B cell (primary cell): ENCODE measurements at places on chromosomes 5 and 9.

DNA sequence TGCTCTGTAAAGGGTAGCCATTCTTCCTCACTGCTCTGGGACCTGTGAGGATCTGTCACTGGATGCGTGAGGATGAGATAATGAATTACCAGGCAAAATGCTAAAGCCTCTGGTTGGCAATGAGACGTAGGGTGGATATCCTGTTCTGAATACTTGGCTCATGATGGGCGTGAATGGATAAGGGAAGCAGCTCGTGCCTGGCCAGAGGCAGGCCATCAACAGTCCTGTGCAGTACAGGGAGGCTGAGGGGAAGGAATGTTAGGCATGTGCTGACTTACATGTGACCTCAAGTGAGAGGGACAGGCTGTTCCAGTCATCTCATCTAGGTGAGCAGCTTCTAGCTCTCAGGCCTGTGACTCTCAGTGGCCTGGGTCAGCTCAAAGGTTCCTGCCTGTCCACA, 172.8 kb downstream of the CARTPT start:
- peaks cover 2% of the 10 kb centered on the region for H3K27me3 ChIP-seq
- no peaks in the 10 kb centered on the region for H3K36me3 ChIP-seq
- no peak for DNase-seq
- no peak overlapping the region for H3K27ac ChIP-seq
- H3K4me1 ChIP-seq = no peaks in the 10 kb centered on the region
- no peak overlapping the region for H3K4me3 ChIP-seq

- H3K4me3 ChIP-seq = no peak overlapping the region
- peaks cover 1% of the 10 kb centered on the region for H3K36me3 ChIP-seq
- H3K4me1 ChIP-seq = no peaks in the 10 kb centered on the region
- no peak overlapping the region for H3K27ac ChIP-seq
- no peaks in the 10 kb centered on the region for H3K27me3 ChIP-seq
Observed at GRCh38 chr9:4862506-4863250, 69.9 kb downstream of the RCL1 start.

DNA sequence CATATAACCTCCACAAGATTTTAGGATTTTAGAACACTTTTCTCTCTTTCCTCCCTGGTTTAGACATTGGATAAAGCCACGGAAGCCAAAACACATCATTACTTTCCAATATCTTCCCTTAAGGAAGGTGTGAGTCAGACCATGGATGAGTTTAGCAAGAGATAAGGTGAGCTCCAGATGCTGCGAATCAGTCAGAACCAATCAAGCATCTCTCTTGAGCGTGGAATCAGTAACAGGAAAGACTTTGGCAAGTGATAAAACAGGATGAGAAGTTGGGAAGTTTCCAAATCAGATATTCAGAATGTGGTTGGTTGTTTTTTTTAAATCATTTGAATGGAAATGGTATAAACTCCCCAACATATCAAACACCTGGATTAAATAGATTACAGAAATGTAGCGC, 397.8 kb downstream of the EFNA5 start:
- no peak overlapping the region for H3K27ac ChIP-seq
- H3K4me1 ChIP-seq = no peaks in the 10 kb centered on the region
- H3K4me3 ChIP-seq = no peak overlapping the region
- no peaks in the 10 kb centered on the region for H3K36me3 ChIP-seq

DNA sequence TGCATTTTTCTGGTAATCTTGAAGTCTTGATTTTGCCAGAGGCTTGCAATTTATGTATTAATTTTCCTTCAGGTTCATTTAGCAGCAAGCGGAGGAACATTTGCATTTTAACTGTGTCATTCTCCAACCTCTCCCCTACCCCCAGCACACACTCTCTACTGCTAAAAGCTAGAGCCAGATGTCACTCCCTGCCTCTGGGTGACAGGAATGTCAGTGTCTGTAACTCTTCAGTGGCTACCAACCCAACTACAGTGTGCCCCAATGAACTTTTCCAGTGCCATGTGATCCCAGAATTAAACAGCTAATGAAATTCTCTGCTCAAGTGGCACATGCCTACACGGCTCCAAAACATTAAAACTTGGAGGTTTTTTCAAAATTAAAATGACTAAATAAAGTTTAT, 260.3 kb downstream of the GOLPH3 start:
- no peak overlapping the region for H3K27ac ChIP-seq
- H3K4me1 ChIP-seq = no peaks in the 10 kb centered on the region
- DNase-seq = no peak
- H3K36me3 ChIP-seq = no peaks in the 10 kb centered on the region
- H3K4me3 ChIP-seq = no peak overlapping the region
- no peaks in the 10 kb centered on the region for H3K27me3 ChIP-seq

DNA sequence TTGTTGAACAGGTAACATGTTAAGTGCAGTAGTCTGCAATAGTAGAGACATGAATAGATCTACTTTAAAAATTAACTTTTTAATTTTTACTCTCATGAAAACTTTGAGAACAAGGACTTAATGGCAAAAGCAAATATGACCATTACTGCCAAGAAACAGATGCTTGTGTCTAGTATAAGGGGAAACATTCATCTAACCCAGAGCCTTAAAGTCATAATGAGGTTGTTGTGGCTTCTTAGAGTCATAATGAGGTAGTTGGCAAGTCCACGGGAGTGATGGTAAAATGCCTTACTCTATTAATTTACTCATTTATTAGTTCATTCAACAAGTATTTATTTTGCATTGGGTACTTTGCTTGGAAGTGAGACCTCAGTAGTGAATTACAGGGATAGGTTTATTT, 71.5 kb downstream of the JAKMIP2 start:
- no peaks in the 10 kb centered on the region for H3K36me3 ChIP-seq
- no peak overlapping the region for H3K27ac ChIP-seq
- H3K27me3 ChIP-seq = no peaks in the 10 kb centered on the region
- H3K4me3 ChIP-seq = no peak overlapping the region

DNA sequence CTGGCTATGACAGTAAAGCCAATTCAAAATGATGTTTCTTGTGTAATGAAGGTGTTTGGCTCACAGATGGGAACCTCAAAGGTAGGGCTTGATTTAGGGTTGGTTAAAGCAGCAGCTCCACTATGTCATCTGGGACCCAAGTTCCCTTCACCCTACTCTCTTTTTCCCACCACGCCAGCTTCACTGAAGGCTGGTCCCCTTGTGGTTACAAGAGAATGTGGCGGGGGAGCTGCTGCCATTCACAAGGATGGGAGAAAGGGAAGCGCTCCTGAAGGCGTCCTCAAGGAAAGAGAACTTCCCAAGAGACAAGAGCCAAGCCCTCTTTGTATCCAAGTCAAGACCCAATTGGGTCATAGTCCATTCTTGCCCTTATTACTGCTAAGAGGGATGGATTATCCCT, 72.7 kb downstream of the NTRK2 start:
- no peaks in the 10 kb centered on the region for H3K27me3 ChIP-seq
- H3K27ac ChIP-seq = no peak overlapping the region
- H3K4me3 ChIP-seq = no peak overlapping the region

GRCh38 chr5:79181419-79182022, 54.4 kb upstream of the JMY start:
- no peak for DNase-seq
- H3K4me1 ChIP-seq = no peaks in the 10 kb centered on the region
- H3K27ac ChIP-seq = no peak overlapping the region
- no peak overlapping the region for H3K4me3 ChIP-seq
- H3K36me3 ChIP-seq = no peaks in the 10 kb centered on the region

DNA sequence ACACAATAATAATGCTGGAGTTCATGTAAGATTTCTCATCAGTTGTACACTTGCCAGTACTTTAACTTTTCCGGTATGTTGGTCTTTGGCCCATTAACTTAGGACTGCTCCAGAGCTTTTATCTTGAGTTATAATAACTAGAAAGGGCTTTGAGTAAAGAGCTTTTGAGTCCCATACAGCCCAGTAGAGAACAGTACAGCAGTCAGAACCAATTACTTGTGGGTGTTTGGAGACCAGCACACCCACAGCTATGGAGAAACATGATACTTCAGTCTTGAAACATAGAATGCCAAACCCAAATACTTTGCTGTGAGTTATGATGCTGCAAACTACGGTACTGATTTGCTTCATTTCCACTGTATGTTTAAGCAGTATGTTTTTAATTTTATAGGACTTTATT, 374.3 kb downstream of the CCDC171 start:
- no peaks in the 10 kb centered on the region for H3K36me3 ChIP-seq
- H3K4me3 ChIP-seq = no peak overlapping the region
- DNase-seq = no peak
- no peaks in the 10 kb centered on the region for H3K4me1 ChIP-seq
- H3K27me3 ChIP-seq = no peaks in the 10 kb centered on the region

GRCh38 chr9:124369231-124369797, 45.9 kb downstream of the PSMB7 start:
- no peaks in the 10 kb centered on the region for H3K4me1 ChIP-seq
- no peak for DNase-seq
- no peaks in the 10 kb centered on the region for H3K36me3 ChIP-seq
- no peaks in the 10 kb centered on the region for H3K27me3 ChIP-seq
- no peak overlapping the region for H3K4me3 ChIP-seq
- no peak overlapping the region for H3K27ac ChIP-seq

- no peaks in the 10 kb centered on the region for H3K4me1 ChIP-seq
- H3K27ac ChIP-seq = no peak overlapping the region
- DNase-seq = no peak
- no peaks in the 10 kb centered on the region for H3K36me3 ChIP-seq
- no peak overlapping the region for H3K4me3 ChIP-seq
Observed at GRCh38 chr9:93676310-93677047, 100.1 kb downstream of the PHF2 start.

DNA sequence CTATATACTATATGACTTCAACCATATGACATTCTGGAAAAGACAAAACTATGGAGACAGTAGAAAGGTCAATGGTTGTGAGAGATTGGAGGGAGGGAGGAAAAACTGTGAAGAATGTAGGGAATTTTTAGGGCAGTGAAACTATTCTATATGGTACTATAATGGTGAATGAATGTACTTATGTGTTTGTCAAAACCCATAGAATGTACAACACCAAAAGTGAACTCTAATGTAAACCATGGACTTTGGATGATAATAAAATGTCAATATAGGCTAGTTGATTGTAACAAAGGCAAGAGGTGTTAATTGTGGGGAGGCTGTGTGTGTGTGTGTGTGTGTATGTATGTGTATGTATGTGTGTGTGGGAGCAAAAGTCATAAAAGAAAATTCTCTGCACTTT, 10.8 kb upstream of the STOM start:
- H3K27ac ChIP-seq = no peak overlapping the region
- no peaks in the 10 kb centered on the region for H3K36me3 ChIP-seq
- H3K4me3 ChIP-seq = no peak overlapping the region
- H3K4me1 ChIP-seq = no peaks in the 10 kb centered on the region

DNA sequence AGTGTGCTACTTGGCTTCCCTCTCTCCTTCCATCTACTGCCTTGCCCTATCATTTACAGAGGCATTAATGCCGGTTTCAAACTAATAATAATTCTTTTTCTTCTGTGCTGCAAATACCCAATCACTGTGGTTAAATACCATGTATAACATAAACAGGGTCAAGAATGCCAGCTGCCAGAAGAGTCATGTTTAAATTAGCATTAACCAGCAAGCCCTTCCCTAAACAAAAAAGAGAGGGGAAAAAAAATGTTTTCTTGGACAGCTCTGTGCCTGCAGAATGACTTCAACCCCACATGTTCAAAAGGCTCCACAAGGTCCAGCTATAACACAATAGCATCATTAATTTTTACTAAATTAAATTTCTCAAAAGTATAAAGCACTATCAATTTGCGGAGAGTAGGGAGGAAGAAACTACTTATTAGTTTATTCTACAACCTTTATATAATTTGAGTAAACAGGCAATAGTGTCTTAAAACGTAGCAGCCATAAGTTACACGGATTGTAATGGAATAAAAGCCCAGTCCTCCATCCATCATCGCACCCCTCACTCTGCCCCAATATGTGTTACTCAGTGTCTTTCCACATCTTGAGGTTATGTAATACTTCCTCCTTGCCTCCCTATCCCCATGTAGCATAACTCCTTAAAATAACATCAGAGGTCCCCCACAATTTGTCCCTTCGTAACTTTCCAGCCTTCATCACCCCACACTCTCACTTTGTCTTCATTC, 3.9 kb downstream of the LPAR1 start:
- H3K27me3 ChIP-seq = peaks cover 34% of the 10 kb centered on the region
- no peaks in the 10 kb centered on the region for H3K36me3 ChIP-seq
- DNase-seq = no peak
- H3K4me1 ChIP-seq = peaks cover 6% of the 10 kb centered on the region
- H3K27ac ChIP-seq = no peak overlapping the region

- no peak overlapping the region for H3K27ac ChIP-seq
- H3K4me3 ChIP-seq = no peak overlapping the region
- H3K27me3 ChIP-seq = no peaks in the 10 kb centered on the region
- no peaks in the 10 kb centered on the region for H3K36me3 ChIP-seq
- no peak for DNase-seq
Observed at GRCh38 chr9:89739511-89739910, 134.7 kb downstream of the GADD45G start.

GRCh38 chr5:23675456-23675855, 168.0 kb downstream of the PRDM9 start:
- no peaks in the 10 kb centered on the region for H3K36me3 ChIP-seq
- H3K4me3 ChIP-seq = no peak overlapping the region
- no peaks in the 10 kb centered on the region for H3K27me3 ChIP-seq
- H3K4me1 ChIP-seq = no peaks in the 10 kb centered on the region

DNA sequence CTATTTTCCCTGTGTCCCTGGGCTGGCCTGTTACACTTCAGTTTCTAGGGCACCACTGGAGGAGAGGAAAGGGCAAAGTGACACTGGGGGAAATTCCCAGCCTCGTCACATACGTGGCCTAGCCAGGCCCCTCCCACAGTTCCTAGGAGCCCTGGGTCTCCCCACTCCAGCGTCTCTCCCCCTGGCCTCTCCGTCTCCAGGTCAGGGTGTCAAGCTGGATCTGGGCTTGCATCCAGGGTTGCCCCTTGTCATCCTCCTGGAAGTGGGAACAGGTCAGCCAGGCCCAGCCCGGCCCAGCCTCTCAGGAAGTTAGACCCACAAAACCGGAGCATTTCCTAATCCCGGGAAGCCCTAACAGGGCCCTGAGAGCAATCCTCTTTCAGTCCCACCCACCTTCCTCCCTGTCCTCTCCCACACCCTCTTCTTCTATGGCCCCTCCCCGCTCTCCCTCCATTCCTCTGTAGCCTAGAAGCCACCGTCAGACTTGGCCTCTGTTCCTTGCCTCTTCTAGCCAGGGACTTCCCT, 4.7 kb upstream of the TNIP1 start:
- no peaks in the 10 kb centered on the region for H3K27me3 ChIP-seq
- peak overlapping the region; percentile 69 for H3K27ac ChIP-seq
- H3K4me3 ChIP-seq = peak overlapping the region; percentile 9
- peaks cover 59% of the 10 kb centered on the region for H3K4me1 ChIP-seq

DNA sequence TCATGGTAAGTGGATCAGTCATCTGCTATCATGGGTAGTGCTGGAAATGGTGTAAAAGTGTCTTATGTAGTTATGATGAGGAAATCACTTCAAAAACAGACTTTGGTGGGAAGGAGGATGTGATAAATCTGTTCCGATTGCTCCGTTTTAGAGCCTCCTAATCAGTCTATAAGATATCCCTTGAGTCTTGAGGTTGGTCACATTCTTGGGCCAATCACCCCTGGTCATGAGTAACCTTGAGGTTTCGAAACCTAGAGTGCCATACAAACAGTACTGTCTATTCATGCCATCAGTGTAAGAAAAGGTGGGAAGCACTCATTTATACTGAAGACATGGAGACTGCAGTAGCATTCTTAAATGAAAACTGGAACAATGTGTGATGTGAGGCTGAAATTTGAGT, 45.8 kb downstream of the LRRTM2 start:
- no peak for DNase-seq
- H3K4me1 ChIP-seq = no peaks in the 10 kb centered on the region
- H3K36me3 ChIP-seq = no peaks in the 10 kb centered on the region
- H3K4me3 ChIP-seq = no peak overlapping the region
- no peaks in the 10 kb centered on the region for H3K27me3 ChIP-seq
